ENCODE measurements at places on chromosomes 4 and X. TPM values are rescaled to one million over a fixed set of nuclear protein-coding genes. Genes with fewer than 3 reads are reported as not detected.

- peak overlapping the region; percentile 96 for H3K4me3 ChIP-seq
- peak overlapping the region; percentile 100 for H3K27ac ChIP-seq
- H3K36me3 ChIP-seq, result no peaks in the 10 kb centered on the region
- peak; percentile 91 for DNase-seq
Observed at GRCh38 chrX:41334363-41335197, 618 bp downstream of the DDX3X start.

BEND4 gene
- total RNA-seq, result 0.42 TPM

GRCh38 chr4:6374575-6374974 lies 97.8 kb downstream of the PPP2R2C start:
- H3K27ac ChIP-seq, result no peak overlapping the region
- H3K4me1 ChIP-seq, result no peaks in the 10 kb centered on the region
- no peaks in the 10 kb centered on the region for H3K27me3 ChIP-seq
- no peak for DNase-seq
- H3K36me3 ChIP-seq, result no peaks in the 10 kb centered on the region

TLR1 gene
- 59.8 TPM for total RNA-seq

GPC3 gene
- 62.6 TPM for total RNA-seq

GRCh38 chr4:188082796-188083195 lies 26.6 kb downstream of the TRIML2 start:
- H3K36me3 ChIP-seq, result no peaks in the 10 kb centered on the region
- H3K4me1 ChIP-seq, result no peaks in the 10 kb centered on the region
- no peak overlapping the region for H3K4me3 ChIP-seq
- DNase-seq, result no peak
- no peak overlapping the region for H3K27ac ChIP-seq
- no peaks in the 10 kb centered on the region for H3K27me3 ChIP-seq

DNA sequence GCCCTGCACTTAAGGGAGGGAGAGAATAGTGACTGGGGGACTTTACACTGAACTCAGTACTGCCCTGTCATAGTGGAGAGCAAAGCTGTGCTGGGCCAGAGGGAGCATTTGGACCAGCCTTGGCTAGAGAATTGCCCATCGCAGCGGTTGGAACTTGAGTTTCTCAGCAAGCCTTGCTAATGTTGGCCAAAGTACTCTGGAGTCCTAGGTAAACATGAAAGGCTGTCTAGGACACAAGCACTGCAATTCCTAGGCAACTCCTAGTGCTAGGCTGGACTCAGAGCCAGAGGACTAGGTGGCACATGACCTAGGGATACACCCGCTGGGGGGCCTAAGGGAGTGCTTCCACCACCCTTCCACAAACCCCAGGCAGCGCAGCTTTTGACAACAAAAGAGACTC lies 15.0 kb downstream of the MED14 start:
- H3K4me3 ChIP-seq, result no peak overlapping the region
- H3K4me1 ChIP-seq, result no peaks in the 10 kb centered on the region
- no peak for DNase-seq
- no peak overlapping the region for H3K27ac ChIP-seq

DNA sequence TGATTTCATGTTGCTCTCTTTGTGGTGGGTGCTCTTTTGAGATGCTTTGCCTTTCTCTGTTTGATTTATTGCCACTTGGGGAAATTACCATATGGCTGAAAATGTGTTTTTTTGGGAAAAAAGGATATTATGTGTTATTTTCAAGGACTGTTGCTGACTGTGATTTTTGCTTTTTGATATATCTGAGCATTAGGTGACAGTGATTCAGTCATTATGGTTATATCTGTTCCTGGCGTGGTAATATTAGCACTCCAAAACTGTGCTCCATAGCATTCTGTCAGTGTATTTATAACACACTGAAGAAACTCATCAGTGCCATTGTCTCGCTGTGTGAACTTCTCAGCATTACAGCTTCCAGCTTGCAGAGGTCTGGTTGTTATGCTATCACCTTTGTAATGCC lies 73.8 kb downstream of the PHEX start:
- no peak overlapping the region for H3K4me3 ChIP-seq
- H3K36me3 ChIP-seq, result no peaks in the 10 kb centered on the region
- H3K27me3 ChIP-seq, result no peaks in the 10 kb centered on the region
- no peak overlapping the region for H3K27ac ChIP-seq
- no peaks in the 10 kb centered on the region for H3K4me1 ChIP-seq

- DNase-seq, result no peak
- H3K27ac ChIP-seq, result no peak overlapping the region
- H3K36me3 ChIP-seq, result no peaks in the 10 kb centered on the region
- peaks cover 10% of the 10 kb centered on the region for H3K4me1 ChIP-seq
Observed at GRCh38 chr4:26746802-26747213, 113.8 kb upstream of the STIM2 start.

MAGEB3 gene
- total RNA-seq, result not detected

CENPVL1 gene
- not detected for total RNA-seq

DNA sequence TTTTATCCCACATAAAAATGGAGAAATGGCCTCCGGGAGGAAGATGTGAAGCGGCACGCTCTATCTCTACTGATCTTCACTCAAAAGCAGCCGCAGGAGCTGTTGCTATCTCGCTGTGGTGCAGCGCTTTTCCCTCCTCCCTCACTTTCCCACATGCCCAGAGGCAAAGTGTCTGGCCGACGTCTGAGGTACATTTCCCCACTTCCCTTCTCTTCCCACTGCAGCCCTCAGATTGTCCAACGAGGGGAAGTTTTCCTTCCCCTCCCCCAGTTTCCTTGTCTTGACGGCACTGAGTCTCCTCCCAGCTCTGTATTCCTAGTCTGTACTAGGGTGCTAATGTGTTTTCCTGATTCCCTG lies 660 bp upstream of the COL25A1 start:
- H3K36me3 ChIP-seq, result no peaks in the 10 kb centered on the region
- peaks cover 33% of the 10 kb centered on the region for H3K27me3 ChIP-seq
- DNase-seq, result peak; percentile 24
- peaks cover 18% of the 10 kb centered on the region for H3K4me1 ChIP-seq
